Cardiac atrium fibroblast (primary cell): ENCODE measurements at places on chromosomes 11 and 22. TPM values are rescaled to one million over a fixed set of nuclear protein-coding genes. Genes with fewer than 3 reads are reported as not detected.

The KRTAP5-10 gene
- total RNA-seq, result not detected in 2 replicates

The CAPN1 gene
- total RNA-seq, result 134 and 170 TPM in 2 replicates

The DDX25 gene
- not detected in 2 replicates for total RNA-seq

The DDTL gene
- 0.16 TPM in 1 of 2 replicates, not detected in the other for total RNA-seq

The NFRKB gene
- total RNA-seq, result 14.7 and 16.2 TPM in 2 replicates

The TRIM49 gene
- total RNA-seq, result not detected in 2 replicates

The TPBGL gene
- total RNA-seq, result 0.16 and 0.18 TPM in 2 replicates

The UPK3A gene
- not detected in 2 replicates for total RNA-seq

The TYR gene
- total RNA-seq, result not detected in 2 replicates
